Activated CD4-positive, alpha-beta memory T cell treated with anti-CD3 and anti-CD28 coated beads for 36 hours (primary cell): ENCODE measurements at places on chromosomes 3 and 15.

- DNase-seq = no peak
Measured at GRCh38 chr15:101456057-101456739, 33.3 kb downstream of the PCSK6 start.

DNA sequence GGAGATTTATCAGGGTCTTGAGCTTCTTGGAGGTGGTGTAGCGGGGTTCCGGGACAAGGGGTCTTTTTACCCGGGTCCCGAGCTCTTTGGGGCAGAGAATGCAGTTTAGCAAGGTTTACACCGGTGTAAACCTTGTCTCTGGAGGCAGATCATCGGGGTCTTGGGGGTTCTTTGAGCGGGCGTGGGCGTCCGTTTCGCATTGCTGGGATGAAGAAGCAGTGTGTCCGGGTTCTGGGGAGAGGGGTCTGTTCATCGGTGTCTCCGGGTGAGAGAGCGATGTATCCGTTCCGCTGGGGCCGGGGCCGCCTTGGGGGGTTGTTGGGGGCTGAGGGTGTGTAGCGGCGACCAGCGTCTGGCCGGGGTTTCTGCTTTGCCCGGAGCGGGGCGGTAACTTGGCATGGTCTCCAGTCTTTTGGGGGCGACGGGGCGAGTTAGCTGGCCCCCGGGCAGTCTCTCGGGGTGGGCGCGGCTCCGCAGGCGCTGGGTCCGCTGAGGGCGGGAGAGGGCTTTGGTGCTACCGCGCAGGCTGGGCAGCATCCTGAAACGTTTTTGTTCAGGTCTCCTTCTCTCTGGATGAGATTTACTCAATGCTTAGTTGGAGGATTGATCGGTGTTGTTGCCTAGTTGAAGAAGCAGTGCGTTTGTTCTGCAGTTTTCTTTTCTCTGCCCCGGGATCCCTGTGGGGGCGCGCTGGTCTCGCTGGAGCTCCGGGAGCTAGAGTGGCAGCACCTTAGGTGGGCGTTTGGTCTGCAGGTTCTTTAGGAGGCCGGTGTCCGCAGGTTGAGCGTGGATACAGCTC lies 843 bp downstream of the GLCE start:
- DNase-seq = peak; percentile 30

DNA sequence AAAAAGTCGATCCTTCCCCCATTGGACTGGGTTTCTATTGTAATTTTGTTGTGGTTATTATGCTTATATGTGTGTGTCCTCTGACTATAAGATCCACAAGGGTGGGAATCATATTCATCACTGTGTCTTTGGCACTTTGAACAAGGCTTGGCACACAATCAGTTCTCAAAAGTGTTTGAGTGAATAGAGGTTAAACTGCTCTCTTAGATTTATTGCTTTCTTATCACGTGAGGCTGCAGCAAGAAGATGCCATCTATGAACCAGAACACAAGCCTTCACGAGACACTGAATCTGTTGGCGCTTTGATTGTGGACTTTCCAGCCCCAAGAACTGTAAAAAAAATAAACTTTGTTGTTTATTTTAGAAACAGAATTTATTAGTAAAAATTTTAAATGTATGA lies 295.0 kb upstream of the MDFIC2 start:
- no peak for DNase-seq

- peak; percentile 27 for DNase-seq
Measured at GRCh38 chr3:177624528-177625495, 427.5 kb upstream of the TBL1XR1 start.

- no peak for DNase-seq
Measured at GRCh38 chr3:167862104-167862730, 126.7 kb downstream of the SERPINI1 start.

GRCh38 chr3:14602804-14603644 lies 48.5 kb upstream of the CCDC174 start:
- no peak for DNase-seq

GRCh38 chr3:41580274-41580959 lies 381.1 kb downstream of the CTNNB1 start:
- no peak for DNase-seq

GRCh38 chr3:43632269-43632733 lies 10.5 kb upstream of the ANO10 start:
- DNase-seq = no peak

- DNase-seq = peak; percentile 31
Measured at GRCh38 chr15:40454904-40455391, 14.2 kb downstream of the BAHD1 start.

GRCh38 chr3:177899275-177900067 lies 636.8 kb upstream of the KCNMB2 start:
- DNase-seq = no peak

DNA sequence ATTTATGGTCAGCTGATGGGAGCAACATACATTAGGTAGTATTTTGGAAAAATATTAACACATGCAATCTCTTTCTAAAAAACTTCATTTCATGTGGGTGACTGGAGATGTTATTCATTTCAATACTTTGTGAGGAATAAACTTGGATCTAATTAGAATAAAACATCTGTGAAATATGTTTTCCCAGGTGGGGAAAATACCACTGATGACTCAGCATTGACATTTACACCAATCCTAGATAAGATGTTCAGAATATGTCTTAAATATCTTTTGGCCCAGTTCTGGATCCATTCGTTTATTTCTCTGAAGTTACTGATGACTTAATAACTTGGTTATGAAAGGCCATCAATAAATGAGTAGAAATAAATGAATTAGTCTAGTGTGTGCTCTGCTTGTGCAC lies 247.6 kb downstream of the CHST2 start:
- no peak for DNase-seq

GRCh38 chr3:4222574-4223175 lies 80.5 kb upstream of the SETMAR start:
- no peak for DNase-seq

GRCh38 chr3:177484206-177484605 lies 286.9 kb upstream of the TBL1XR1 start:
- no peak for DNase-seq

GRCh38 chr3:41234823-41235721 lies 35.8 kb downstream of the CTNNB1 start:
- no peak for DNase-seq

GRCh38 chr3:151798466-151798865 lies 15.4 kb upstream of the AADAC start:
- DNase-seq = no peak

DNA sequence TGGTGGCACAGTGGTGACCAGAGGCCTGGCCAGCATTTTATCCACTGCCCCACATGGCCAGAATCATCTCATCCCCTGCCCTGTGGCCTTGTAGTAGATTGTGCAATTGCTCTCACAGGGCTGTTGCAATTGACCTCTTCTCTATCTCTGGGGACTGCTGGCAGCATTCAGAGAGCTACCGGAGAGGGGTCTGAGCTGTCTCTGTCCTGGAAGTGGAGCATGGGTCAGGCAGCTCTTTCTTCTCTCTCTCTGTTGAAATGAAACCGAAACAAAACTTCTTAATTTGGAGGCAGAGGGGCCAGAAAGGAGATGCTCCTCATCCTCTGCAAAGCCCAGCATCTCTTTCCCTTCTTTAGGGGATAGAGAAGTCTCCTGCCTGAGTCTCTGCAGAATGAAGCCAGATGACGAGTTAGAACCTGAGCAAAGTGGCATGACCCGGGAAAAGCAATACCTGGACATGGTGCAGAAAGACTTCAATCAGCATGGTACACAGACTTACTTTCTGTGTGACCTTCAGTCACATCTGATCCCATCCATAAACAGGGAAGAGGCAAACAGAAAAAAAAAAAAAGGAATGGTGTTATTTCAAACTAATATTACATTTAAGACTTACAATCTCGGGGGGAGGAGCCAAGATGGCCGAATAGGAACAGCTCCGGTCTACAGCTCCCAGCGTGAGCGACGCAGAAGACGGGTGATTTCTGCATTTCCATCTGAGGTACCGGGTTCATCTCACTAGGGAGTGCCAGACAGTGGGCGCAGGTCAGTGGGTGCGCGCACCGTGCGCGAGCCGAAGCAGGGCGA lies 144.5 kb upstream of the BCL6 start:
- no peak for DNase-seq

GRCh38 chr15:89749054-89749453 lies 2.0 kb downstream of the MESP1 start:
- DNase-seq = no peak

DNA sequence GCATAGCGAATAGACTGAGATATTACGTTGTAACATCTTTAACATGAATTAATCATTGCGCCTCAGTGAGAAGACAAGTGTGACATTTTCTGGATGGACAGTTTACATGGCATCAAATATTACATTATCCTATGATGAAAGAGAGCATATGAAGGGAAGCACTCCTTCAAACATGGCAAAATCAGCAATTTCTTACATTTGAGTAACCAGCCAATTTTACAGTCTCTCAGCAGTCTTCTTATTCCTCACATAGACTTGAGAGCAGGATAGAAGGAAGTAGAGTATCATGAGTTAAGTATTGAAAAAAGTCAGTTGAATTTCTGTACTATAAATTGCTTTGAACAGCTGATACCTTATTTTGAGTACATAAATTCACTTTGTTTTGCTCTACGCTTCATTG lies 38.9 kb downstream of the FANCI start:
- DNase-seq = no peak

DNA sequence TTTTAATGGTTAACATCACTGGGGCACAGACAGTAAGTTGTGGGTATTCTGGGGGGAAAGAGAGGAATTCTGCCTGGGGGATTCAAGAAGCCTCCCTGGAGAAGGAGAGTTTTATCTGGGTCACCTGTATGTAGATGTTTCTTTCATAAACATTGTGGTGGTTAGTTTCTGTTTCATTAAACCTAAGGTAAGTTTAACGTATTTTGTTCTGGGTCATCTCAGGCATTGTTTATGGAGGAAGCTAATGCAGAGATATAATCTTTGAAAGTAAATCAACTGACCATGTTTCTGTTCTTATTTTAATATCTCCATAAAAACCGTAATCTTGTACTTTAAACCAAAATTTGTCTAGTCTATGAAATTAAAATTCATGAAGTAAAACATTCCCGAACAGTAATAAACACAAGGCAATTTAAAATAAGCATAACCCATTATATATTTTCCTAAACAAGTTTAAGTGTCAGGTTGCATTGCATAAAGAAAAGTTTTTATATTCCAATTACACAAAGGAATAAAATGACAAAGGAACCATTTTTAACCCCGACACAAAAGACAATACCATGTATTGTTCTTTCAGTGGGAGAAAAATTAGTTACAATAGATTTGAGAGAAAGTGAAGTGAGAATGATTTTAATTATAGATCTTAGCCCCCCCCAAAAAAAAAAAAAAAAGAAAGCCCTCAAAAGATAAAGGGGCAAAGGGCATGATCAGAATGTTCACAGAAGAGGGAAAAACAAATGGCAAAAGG lies 274.6 kb upstream of the TBL1XR1 start:
- no peak for DNase-seq

DNA sequence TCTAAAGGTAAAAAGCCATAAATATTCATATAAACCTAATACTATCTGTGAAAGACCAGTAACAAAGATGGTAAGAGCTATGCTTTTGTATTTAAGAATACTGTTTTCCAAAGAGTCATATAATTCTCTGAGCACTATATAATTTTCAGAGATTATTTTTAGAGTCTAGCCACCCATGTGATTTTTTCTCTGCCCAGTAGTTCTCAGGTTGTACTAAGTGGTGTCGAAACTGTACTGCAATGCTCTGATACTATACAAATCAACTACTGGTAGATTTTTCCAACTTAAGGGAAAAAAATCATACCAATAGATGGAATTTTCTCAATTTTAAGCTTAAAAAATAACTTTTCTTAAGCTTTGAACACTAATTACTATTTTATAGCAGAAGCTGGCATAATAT lies 104.8 kb downstream of the MYO5A start:
- DNase-seq = no peak

- no peak for DNase-seq
Measured at GRCh38 chr15:23118208-23118607, 18.4 kb downstream of the GOLGA6L1 start.

DNA sequence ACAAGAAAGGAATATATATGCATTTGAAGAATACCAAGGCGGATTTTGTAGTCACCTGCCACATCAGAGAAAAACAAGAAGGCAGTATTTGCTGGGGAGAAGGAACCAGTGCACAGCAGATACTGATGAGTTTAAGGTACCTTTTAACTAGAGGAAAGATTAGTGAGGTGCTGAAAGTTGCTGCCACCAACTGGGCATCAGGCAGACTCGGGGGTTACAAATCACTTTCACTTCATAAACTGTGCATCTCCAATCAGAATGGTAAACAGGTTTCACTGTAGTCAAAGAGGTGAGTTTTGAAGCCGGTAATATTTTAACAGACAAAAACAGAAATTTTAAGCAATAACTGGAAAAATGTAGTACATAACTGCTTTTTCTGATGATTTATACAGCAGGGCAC lies 4.1 kb downstream of the FBN1 start:
- no peak for DNase-seq

DNA sequence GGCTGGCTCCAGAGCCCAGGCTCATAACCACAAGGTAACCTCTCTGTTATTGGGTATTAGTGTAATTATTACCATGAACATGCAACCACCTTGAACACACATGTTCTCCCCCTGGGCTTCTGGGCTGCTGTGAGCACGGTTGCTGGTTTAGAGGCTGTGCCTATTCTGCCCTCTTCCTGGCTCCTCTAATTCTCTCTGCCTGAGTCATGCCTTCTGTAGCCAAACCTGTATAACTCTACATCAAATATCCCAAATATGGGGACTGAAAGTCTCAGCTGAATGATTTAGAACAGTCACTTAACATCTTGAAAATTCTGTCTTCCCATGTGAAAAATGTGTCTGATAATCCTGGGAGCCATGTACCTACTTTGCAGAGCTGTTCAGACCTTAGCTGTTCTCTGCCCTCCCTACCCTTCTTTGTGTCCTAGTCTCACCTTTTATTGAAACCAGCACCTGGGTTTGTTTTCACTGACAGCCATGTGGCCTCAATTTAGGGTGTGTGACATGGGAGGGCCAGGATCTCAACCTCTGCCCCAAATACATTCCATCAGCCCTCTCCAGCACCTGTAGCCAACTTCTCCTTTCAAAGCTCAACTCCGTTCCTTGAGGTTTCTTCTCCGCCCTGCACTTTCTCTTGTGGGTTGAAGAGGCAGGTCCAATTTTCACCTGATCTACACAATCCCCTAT lies 60.7 kb downstream of the PDZRN3 start:
- no peak for DNase-seq

- peak; percentile 7 for DNase-seq
Measured at GRCh38 chr3:38002291-38002876, 11.8 kb downstream of the VILL start.

DNA sequence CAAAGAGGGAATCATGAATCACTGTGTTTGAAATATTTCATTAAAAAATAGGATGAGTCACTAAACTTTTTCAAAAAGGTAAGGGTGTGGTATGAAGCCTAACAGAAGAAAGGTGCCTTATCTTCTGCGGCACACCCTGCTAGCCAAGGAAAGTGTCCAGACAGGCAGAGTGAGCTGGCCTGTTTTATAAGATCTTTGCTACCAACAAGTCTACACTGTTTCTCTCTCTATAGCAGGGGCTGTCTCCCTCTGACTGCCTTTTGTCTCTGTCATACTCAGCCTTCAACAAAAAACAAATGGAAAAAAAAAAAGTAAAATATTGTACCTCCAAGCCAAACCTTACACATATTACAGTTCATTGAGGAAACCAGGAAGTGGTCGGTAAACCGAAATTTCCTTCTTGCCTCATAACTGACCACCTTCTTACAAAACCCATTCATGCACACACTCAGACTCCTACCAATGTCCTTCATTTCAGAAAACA lies 9.1 kb downstream of the ZDHHC3 start:
- DNase-seq = no peak

- no peak for DNase-seq
Measured at GRCh38 chr3:100525753-100526612, 33.6 kb downstream of the TMEM45A start.

GRCh38 chr15:100078511-100079220 lies 263.1 kb downstream of the ADAMTS17 start:
- no peak for DNase-seq

GRCh38 chr3:149792452-149793270 lies at the start of gene ANKUB1:
Gene ANKUB1, minus strand, starts transcription at chr3:149792554. Its CDS starts 188 bp downstream, at chr3:149792366.
- DNase-seq = no peak

GRCh38 chr3:196670339-196670738 lies 30.8 kb downstream of the NRROS start:
- DNase-seq = no peak
